Hypothalamus (tissue), 51 donors: ENCODE measurements at places on chromosomes 12 and 14.

GRCh38 chr14:75246546-75247285 lies 31.9 kb upstream of the FOS start:
- no peak for DNase-seq

- no peak for DNase-seq
Observed at GRCh38 chr14:102775855-102776760, 1.1 kb upstream of the TRAF3 start.

DNA sequence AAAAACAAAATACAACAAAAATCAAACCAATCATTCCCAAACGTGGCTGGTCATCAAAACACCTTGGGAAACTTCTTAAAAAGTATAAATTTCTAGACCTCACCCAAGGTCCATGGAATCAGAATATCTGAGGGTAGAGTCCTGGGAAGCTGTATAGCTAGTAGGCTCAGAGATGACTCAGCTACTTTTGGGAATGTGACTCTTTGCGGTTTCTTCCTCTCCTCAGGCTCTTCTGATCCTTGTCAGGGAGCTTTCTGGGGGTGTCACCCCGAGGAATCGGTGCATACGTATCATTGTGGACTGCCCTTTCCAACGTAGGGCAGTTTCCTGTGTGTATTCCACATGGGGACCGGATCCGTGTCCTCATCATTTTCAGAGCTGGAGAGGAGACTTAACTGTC lies 14.8 kb downstream of the JDP2 start:
- no peak for DNase-seq

GRCh38 chr14:45156067-45156466 lies 20.3 kb downstream of the FANCM start:
- DNase-seq = no peak

DNA sequence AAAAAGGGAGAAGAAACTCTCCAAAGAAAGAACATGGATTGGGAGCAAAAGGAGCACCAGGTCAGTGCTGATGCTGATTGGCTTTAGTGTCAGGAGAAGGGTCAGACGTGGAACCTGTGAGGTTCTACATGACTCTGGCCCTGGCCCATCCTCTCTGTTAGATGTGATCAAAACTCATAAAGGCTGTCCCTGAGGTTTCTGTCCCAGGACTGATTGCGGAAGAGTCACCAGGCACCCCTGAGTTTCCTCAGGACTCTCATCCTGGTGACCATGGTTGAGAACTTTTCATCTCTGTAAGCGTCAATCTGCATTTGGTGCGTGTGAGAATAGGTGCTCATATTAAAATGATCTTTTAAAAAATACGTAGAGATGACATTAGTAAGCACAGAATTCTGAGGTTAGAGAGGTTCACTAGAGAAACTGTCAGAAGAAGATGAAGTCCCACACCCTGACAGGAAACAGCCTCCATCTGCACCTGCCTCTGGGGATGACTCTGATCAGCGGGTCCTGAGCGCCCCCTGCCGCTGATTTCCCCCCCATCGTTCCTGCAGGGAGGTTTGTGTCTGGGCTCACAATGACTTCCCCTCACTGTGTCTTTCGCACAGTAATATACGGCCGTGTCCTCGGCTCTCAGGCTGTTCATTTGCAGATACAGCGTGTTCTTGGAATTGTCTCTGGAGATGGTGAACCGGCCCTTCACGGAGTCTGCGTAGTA lies 741.8 kb downstream of the TMEM121 start:
- no peak for DNase-seq
